Astrocyte (in vitro differentiated cells and primary cell): ENCODE measurements at places on chromosomes 12 and 14. TPM values are rescaled to one million over a fixed set of nuclear protein-coding genes. Genes with fewer than 3 reads are reported as not detected.

TMEM116 gene
- total RNA-seq: 7.5 TPM in 2 replicates

DNA sequence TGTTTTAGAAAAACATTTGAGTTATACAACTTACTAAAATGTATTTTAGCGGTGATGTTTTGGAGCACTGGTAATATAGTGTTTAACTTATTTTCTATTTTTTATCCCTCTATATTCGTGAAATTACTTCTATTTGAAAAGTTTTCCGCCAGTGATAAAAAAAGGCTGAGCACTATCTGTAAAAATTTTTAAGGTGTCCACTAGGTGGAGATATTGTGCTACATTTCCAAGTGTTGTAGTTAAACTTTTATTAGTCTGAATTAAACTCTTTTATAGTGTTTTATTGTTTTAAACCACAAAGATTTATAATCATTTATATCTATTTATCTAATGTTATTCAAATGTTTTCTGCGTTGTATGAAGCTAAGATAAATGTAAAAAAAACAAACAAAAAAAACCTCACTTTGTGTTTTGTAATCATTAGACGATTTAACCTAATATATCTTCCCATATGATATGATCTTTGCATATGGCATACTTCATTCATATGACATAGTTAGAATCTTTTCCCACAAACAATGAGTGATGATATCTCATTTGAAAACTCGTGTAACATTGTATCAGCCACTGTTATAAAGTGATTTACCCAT lies 11.8 kb downstream of the ALG10B start:
- DNase-seq: peak; percentile 4

TSHR gene
- not detected in 2 replicates for total RNA-seq

DNA sequence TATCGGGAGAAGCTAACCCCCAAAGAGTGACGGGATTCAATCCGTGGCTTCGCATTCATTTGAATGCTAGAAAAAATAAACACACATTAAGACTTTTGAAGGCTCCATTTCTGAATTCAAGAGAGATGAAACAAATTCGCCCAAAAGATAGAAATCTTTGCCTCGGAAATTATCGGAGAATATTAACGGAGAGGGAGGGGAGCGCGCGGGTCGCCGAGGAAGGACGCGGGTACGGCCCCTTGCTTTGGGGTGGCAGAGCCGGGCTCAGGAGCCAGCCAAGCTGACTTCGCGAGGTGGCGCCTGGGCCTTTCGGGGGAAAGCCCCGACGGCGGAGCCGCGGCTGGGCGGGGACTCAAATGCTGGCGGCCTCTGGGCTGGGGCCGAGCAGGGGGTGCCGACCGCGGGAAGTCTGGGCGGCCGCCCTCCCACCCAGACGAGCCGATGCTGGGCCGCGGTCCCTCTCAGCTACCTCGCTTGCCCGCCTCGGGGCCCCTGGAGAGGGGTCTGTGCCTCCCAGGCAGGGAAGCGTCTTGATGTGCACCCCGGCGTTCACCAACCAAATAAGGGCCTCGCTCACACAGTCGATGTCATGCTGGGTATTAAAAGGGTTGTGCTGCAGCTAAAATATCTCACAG lies 14.7 kb downstream of the NKX2-1 start:
- DNase-seq: no peak

ADCY6 gene
- 28.9 and 33.5 TPM in 2 replicates for total RNA-seq

PLEK2 gene
- 0.75 and 1.3 TPM in 2 replicates for total RNA-seq

B4GALNT3 gene
- 3.6 and 4.6 TPM in 2 replicates for total RNA-seq

- peak; percentile 96 for DNase-seq
These were observed 316.4 kb downstream of the ZFP36L1 start for GRCh38 chr14:68476212-68477109.

DNA sequence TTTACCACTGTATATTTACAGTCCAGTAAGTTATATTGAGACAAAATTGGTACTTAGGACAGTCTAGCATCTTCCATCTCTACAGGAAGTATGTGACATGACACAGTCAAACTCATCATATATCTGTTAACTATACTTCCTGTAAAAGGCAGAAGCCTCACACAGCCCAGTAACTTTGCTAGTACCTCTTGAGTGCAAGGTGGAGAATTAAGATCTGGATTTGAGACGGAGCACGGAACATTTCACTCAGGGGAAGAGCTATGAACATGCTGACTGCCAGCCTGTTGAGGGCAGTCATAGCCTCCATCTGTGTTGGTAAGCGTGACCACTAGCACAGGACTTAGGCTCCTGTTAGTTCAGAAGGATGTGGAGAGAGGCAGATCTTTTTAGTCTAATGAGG lies 333.7 kb upstream of the OR4E1 start:
- no peak for DNase-seq

KRT78 gene
- total RNA-seq: not detected in 2 replicates

DNA sequence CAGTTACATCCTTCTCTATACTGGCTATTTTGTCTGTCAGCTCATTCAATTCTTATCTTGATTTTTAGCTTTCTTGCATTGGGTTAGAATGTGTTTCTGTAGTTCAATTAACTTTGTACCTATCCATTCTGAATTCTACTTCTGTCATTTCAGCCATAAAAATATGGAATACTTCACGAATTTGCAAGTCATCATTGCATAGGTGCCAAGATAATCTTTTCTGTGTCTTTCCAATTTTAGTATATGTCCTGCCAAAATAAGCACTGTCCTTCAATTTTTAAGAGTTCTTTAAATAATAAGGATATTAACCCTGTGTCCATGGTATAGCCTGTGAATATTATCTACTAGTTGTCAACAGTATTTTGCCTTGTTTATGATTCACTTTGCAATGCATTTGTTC lies 665.7 kb upstream of the MDGA2 start:
- no peak for DNase-seq

DNA sequence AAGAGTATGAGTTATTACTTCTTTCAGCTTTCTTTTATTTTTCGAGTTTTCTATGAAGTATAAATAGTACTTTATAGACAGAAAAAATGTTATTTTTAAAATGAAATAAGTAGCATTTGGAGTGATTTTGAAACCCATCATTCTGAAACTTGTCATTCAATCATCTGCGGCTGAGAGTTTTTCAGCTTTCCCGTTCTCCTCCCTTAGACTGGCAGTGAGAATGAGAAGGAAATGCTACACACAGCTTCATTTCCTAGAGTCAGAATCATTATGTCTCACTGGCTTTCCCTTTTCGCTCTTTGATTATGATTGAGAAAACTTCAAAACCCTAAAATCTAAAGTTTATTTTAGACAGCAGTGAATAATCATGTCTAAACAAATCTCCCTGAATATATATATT lies 33.7 kb upstream of the GNPNAT1 start:
- no peak for DNase-seq

DNA sequence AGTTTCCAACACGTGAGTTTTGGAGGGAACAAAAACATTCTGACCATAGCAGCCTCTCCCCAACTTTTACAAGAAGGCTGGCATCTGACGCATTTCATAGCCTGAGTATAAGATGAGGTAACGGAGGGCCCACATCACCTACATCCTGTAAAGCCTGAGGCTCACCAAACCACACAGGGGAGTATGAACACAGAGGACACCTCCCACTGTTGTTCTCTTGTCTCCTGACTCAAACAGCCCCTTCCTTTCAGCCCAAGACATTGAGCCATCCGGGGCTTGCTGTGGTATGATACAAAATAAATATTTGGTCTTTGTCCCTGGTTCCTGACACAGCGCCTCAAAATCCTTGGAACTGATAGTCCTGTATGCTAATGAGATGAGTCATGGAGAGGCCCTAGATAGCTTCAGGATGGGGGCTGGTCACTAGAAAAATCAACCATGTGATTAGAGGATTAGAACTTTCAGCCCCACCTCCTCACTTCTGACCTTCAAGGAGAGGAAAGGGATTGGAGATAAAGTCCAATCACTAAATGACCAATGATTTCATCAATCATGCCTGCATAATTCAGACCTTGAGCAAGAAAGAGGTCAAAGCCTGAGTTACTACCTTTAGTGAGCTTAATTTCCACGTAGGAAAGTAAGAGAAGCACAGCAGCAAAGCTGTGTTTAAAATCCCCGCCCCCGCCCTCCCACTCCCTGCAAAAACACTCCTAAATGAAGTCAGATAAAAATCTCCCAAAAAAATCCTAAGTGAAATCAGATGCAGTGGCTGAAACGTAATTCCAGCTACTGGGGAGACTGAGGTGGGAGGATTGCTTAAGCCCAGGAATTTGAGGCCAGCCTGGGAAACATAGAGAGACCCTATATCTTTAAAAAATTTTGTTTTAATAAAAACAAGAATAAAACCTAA lies 236.4 kb downstream of the PCNX1 start:
- DNase-seq: peak; percentile 94

- DNase-seq: no peak
These were observed 109.9 kb downstream of the CALM1 start for GRCh38 chr14:90506748-90507147.
